ENCODE measurements at places on chromosomes 13 and 19. TPM values are rescaled to one million over a fixed set of nuclear protein-coding genes. Genes with fewer than 3 reads are reported as not detected.

FAM216B gene
- total RNA-seq, result not detected

ZNF541 gene
- not detected for total RNA-seq

PTPRH gene
- total RNA-seq, result 3.8 TPM

CRYL1 gene
- total RNA-seq, result 6.6 TPM

MEIOSIN gene
- total RNA-seq, result 0.05 TPM

CASP14 gene
- total RNA-seq, result not detected

ZNF835 gene
- total RNA-seq, result not detected

BIVM gene
- total RNA-seq, result 4.5 TPM

LILRB4 gene
- total RNA-seq, result not detected

TMEM145 gene
- 3.8 TPM for total RNA-seq

CYP2B6 gene
- total RNA-seq, result not detected

THSD1 gene
- 6.2 TPM for total RNA-seq

SKA3 gene
- total RNA-seq, result 14.9 TPM

NANOS2 gene
- not detected for total RNA-seq

NBEA gene
- total RNA-seq, result 2.0 TPM

FCAR gene
- not detected for total RNA-seq

RGCC gene
- total RNA-seq, result 12.0 TPM

DMKN gene
- 36.6 TPM for total RNA-seq

EFNA2 gene
- total RNA-seq, result 2.2 TPM

SHKBP1 gene
- 138 TPM for total RNA-seq

ZNF497 gene
- total RNA-seq, result 0.92 TPM

CABP5 gene
- not detected for total RNA-seq

C1QTNF9 gene
- not detected for total RNA-seq

CRX gene
- not detected for total RNA-seq

Measured in A549 treated with Hydrocortisone at 1 μM for 4 hours (cell line).